NCI-H187 (cell line): ENCODE measurements at places on chromosomes 11 and 22.

DNA sequence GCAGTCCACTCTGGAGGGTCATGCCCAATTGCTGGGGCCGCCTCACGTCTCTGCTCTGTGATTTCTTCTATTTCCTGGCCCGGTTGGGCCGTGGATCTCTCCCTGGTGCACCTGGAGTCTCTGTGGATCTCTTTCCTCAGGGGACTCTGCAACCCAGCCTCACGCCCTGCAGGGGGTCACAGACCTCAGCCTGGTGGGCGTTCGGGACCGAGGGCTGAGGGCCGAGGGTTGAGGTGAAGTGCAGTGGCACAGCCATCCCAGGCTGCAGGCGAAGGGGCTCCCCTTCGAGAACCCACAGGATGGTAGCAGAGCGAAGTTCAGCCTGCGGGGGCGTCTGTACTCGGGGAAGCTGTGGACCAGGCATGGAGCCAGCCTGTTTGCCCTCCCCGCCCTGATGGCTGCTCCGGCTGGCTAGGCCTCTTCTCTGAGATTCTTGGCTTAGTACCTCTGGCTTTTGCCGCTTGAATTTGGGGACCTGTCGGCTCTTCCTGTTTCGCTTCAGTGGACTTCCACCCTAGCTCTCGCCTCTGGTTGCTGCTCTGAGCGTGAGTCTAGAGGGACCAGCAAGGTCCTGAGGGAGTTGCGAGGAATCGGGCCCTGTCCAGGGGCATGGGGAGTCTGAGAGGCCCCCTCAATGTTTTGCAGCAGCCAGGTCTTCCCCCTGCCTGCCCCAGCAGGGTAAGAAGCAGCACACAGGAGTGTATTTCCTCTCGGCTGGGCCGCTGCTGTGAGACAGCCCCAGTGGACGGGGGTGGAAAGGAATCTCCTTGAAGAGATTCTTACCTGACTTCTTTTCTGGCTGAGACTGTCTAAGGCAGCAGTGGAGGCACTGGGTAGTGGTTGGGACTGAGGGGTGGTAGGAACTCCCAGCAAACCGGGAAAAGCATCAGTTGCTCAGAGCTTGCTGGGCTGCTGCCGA lies 140.8 kb downstream of the TBC1D22A start:
- DNase-seq: no peak

GRCh38 chr22:49107961-49108530 lies 719.6 kb downstream of the BRD1 start:
- DNase-seq: no peak

DNA sequence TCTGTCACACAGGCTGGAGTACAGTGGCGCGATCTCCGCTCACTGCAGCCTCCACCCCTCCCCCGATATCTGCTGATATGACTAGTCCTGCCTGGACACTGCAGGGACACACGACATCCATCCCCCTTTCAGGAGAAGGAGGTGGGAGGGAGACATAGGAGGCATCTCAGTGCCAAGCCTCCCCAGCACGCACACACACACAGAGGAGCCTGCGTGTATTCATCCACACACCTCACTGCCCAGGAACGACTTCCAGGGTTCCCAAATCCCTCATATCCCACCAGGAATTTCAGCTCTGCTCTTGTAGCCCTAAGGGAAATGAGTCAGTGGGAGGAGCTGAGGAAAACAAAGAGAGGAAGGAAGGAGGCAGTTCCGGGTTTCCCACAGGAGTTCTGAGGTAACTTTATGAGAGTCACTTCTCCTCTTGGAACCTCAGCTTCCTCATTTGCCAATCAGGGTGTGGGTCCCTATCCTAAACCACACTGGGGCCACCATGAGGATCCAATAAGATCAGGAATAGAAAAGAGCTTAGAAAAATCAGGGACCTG lies 37.2 kb upstream of the ACER3 start:
- DNase-seq: no peak

DNA sequence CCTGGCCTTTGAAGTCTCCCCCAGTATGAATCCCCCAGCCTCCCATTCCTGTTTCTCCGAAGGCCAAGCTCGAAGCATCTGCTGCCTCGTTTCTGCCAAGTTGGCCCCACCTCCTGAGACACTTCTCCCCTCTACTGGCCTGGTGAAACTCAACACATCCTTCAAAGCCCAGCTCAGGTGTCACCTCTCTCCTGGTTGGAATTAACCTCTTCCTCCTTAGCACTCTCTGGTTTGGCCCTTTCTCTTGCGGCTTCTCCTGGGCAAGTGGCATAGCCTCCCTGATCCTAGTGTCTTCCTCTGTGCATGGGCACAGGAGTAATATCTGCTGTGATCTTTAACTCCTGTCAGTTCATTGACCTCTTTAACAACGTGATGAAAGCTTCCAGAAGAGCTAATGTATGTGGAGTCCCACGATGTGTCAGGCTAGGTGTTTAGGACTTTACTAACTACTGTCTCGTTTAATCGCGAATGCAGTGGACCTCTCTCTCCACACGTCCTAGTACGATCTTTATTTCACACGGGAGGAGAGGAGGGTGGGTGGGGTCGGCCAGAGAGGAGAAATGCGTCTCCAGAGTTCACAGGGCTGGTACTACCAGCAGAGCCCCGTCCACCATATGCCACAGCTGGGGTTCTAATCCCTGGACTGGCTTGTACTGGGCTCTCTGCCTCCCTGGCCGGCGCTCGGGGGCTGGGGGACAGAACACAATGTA lies 826 bp upstream of the PTPRJ start:
- peak; percentile 69 for DNase-seq

DNA sequence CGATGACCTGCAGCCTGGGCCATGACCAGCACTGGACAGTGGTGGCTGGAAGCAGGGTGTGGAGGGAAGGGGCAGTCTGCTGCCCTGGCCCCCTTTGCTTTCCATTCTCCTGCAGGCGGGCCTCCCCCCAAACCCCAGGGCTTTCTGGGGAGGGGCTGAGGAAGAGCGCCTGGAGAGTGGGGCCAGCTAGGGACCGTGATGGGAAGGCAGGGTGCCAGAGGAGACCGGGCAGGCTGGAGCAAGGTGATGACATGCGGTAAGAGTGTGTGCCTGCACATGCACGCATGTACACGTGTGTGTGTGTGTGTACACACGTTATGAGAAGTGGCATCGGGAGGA lies 7.8 kb downstream of the OAF start:
- no peak for DNase-seq

GRCh38 chr22:20390394-20390907 lies 3.5 kb upstream of the ZNF74 start:
- no peak for DNase-seq

- DNase-seq: peak; percentile 65
Measured at GRCh38 chr11:75328426-75329277, 22.8 kb downstream of the ARRB1 start.

DNA sequence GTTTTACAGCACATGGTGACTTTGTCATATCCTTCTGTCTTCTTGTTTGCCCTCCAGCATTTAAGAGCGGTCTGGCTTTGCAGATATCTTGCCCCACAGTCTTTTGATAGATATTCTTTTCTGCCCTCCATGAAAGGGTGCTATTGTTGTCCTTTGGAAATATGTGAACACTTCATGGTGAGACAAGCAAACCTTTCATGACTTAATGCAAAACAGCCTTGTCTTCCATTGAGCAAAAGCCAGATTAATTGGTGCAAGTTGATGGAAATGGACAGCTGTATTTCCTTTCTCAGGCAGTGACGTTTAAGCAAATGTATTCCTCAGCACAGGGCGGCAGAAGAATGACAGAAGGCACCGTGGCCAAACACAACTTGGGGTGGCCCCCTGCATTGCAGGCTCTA lies 4.4 kb downstream of the DCPS start:
- no peak for DNase-seq

- no peak for DNase-seq
Measured at GRCh38 chr11:118635237-118635591, 27.8 kb downstream of the PHLDB1 start.

DNA sequence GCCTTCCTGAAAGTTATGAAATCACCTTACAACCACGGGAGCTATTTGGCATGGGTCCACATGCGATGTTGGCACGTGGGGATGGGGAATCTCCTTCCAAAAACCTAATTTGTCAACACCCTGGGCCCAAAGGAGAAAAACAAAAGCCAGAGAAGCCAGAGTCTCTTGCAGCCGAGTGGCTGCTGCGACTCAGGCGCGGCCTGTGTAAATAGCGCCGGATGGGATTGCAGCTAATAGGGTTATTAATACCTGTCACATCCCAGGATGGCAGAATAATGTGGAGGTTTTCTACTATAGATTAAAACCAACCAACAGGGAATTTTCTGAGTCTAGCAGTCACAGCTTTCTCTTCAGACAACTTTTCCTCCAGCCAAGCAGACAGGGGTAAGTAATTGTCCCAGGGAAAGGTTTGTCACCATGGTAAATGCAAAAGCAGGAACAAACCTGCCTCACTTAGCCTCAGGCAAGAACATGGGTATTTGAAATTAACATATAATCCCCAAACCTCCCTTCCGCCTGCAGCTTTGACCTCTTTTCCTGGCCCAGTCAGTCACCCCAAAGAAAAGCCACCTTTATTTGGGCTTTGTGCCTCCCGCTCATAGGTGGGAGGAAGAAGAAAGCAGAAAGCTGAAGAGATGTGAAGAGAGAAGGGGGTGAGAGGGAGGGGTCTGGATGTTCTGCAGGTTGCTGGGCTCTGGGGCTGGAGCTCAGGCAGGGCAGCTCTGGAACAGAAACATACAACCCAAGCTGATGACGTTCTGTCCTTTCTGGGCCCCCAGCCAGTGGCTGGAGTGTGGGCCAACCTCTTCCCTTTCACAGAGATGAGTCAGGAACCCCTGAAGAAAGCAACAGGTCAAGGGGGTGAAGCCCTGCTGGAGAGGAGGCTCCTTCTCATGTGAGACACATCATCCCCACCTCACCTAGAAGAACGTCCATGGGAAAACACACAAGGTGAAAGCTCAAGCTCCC lies 376.5 kb downstream of the NXPE2 start:
- DNase-seq: no peak

- no peak for DNase-seq
Measured at GRCh38 chr11:62981743-62982142, 3.0 kb downstream of the SLC22A6 start.

DNA sequence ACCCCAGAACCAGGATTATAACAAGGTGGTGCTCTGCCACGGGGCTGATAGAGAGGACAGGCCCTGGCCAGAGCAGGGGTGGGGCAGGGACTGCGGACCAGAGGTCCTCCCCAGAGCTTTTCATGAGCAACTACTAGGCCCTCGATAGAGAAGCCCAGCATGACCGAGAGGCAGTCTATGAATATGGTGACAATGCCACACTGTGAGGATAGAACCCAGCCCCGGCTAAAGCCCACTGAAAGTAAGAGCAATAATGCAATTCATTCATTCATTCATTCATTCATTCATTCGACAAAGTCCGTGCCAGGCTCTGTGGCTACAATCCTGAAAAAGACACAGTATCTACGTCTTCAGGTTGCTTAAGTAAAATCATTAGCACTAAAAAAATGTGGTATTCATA lies 35.6 kb upstream of the CD5 start:
- no peak for DNase-seq

DNA sequence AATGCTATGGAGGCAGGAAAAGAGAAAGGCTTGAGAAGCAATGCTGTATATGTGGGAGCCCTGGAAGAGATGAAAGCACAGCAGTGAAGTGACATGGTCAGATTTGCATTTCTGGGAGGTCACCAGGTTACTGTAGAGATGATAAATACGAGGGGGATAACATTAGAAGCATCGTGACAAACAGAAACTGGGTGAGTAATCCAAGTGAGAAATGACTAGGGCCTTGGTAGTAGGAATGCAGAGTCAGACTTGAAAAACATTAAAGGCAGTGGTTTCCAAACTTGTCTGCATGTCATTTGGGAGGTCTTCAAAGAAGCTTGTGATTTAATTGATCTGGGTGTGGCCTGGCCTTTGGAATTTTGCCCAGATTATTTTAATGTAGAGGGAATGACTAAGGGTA lies 43.9 kb downstream of the CCDC34 start:
- no peak for DNase-seq

GRCh38 chr22:40651057-40651456 lies 14.5 kb upstream of the MRTFA start:
- no peak for DNase-seq

DNA sequence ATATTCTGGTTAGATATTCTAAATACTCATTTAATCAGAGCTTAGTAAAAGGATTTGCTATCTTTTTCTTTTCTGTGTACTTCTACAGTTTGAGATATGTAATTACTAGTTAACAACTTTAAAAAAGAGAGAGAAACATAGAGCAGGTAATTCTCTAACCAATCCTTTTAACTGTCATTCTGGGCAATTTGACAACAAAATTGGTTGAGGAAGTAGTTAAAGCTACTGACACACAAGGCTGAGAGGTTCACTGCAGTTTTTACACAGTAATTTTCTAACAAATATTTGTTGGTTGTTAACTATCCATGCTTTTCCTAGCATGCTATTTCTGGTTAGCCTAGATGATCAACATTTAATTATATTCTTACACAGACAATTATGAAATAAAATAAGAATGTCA lies 3.6 kb downstream of the SOX6 start:
- DNase-seq: no peak

- DNase-seq: peak; percentile 37
Measured at GRCh38 chr11:72227316-72228228, 3.0 kb downstream of the INPPL1 start.

DNA sequence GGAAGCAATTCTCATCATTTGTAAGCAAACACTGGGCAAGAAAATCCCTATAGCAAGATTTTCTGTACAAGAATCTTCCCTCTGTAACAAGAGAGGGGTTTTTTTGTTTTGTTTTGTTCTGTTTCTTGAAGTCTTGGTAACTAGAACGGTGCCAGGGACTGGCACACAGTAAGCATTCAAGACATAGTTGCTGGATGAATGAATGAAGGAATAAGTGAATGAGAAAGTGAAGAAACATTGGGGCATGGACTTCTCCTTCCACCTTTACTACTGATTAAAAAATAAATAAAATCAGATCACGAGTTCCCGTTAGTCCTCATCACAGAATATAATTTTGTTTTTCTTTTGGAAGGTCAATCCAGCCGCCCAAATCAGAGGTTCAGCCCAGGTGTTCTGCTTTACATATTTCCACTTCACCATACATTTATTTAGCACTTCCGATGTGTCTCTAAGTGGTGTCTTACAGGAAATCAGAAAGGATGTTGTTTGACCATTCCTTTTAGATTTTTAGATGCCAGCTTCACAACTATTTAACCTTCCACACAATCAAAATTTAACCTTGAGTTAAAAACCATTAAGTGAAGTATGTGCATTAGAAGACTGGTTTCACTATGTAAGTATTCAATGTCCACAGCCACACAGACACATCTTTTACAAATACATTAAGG lies 281.2 kb downstream of the CADM1 start:
- DNase-seq: no peak
